ENCODE measurements at places on chromosomes 5 and 9.

DNA sequence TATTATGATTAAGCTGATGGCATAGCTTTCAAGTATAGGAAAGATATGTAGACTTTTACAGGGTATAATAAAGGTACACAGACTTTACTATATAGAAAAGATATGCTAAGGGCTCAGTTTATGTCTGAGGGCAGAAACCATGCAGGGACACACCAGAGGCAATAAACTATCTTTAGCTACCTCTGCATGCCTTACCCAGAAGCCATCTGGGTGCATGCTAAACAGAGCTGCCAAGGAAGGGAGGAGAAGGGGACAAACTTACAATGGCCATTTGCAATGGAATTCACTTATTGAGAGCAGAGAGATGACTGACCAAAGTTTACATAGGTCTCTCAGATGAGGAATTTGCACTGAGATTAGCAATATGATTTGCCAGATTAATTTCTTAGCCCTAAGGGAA is 143.1 kb upstream of the NR4A3 start:
- no peak for ATAC-seq

DNA sequence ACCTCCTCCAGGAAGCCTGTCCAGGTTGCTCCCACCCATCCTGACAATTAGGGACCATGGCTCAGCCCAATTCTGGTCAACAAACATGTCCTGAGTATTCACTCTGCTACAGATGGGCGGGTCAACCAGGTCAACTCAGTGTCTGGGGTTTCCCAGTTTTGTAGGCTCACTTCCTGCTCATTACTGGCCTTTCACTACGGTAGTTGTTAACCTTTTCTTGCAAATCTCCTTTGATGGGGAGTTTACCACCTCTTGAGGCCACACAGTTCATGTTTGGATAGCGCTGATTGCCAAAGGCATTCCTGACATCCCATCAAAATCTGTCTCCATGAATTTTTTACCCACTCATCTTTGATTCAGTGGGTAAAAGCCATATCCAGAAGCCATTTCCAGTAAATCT is 13.8 kb downstream of the TMEM8B start:
- no peak for ATAC-seq

DNA sequence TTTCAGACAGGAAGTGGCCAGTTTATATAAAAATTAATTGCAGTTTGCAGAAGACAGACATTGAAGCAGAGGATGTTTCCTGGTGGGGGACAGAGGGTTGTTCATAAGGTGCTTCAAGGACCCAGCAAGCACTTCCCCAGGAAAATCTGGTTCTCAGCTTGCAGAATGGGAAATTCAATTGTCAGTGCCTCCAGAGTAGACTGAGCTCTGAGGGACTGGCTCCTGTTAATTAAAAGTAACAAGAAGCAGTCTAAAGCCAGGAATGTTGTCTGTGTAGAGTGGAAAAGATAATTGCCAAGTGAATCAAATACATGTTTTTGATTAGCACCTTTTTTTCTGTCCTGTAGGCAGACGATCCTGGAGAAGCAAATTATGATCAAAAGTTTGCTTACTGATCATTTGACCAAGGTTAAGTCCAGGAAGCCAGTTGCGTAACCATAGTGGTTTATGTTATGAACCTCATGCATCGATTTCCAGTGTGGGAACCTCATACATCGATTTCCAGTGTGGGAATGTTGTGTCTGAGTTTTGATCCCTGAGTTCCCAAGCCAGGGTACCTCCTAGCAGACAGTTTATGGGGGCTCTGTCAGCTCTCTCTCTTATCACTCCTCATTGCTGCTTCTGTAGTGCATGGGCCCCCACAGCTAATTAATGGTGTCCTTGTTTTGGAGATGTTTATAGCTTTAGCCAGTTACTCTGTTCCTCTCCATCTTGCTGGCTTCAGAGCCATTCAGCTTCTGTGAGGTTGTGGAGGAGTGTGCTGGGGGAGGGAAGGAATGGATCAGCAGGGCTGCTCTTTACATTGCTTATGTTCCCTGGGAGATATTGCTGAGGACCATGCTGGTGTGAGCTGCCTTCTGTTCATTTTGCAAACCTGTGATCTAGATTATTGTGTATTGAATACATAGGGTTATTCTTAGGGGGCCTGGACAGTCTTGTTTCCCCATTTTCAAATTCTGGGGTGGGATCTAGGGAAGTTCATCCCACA is 17.1 kb downstream of the MSANTD3 start:
- no peak for ATAC-seq

- ATAC-seq = peak; percentile 83
Observed at GRCh38 chr9:85522459-85523092, 219.2 kb downstream of the AGTPBP1 start.

GRCh38 chr5:76960004-76960625 is 7.3 kb downstream of the CRHBP start:
- ATAC-seq = peak; percentile 92

GRCh38 chr5:88682131-88682530 is 200.9 kb downstream of the MEF2C start:
- ATAC-seq = no peak

GRCh38 chr5:8613078-8613685 is 744.2 kb downstream of the MTRR start:
- ATAC-seq = no peak

DNA sequence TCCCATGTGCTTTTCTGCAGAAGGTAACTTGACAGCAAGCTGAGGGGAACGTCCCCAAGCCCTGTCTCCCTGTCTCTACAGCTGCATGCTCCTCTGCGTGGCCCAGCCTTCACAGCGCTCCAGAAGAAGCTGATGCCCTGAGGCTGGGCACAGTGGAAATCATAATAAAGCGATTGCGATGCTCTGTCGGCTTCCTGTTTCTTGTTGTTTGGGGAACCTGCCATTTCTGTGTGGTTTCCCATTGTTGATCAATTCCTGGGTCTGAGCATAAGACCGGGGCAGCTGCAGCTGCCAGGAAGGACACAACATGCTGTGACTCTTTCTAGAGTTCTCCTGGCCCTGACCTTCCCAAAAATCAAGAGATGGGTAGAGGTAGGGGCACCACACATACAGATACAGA is 7.2 kb upstream of the DNAJB5 start:
- no peak for ATAC-seq

GRCh38 chr5:143828710-143829109 is 16.7 kb downstream of the HMHB1 start:
- ATAC-seq = no peak

DNA sequence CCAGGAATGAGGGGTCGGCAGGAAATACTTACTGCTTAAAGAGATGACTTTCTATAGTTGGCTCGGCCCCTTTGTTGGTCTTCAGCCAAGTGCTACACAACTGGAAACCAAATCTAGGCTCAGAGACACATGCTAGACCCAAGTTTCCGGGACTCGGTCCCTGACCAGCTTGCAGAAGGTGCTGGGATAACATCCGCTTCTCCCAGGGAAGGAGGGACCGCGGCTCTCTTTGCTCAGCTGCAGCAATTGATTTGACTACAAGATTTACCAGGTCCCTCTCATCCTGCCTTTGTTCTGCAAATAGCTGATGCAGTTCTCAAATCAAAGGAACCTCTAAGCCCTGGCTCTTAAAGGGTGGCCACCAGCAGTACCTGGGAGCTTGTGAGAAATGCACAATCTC is 314.7 kb downstream of the MLLT3 start:
- ATAC-seq = no peak

DNA sequence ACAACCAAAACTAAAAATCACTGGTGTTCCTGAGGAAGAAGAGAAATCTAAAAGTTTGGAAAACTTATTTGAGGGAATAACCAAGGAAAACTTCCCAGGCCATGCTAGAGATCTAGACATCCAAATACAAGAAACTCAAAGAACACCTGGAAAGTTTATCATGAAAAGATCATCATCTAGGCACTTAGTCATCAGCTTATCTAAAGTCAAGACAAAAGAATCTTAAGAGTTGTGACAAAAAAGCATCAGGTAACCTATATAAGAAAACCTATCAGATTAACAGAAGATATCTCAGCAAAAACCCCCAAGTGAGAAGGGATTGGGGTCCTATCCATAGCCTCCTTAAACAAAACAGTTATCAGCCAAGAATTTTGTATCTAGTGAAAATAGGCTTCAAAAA is 17.1 kb upstream of the SPEF2 start:
- no peak for ATAC-seq

GRCh38 chr5:6786786-6787495 is 73.7 kb downstream of the TENT4A start:
- no peak for ATAC-seq

- ATAC-seq = peak; percentile 80
Observed at GRCh38 chr5:130549884-130550561, 615.0 kb downstream of the HINT1 start.
